Stimulated activated CD4-positive, alpha-beta T cell treated with anti-CD3 and anti-CD28 coated beads, Interleukin-12 subunit alpha, Interleukin-12 subunit beta, amount 100 ng/mL, for 4 hours (primary cell): ENCODE measurements at places on chromosomes 4 and X.

DNA sequence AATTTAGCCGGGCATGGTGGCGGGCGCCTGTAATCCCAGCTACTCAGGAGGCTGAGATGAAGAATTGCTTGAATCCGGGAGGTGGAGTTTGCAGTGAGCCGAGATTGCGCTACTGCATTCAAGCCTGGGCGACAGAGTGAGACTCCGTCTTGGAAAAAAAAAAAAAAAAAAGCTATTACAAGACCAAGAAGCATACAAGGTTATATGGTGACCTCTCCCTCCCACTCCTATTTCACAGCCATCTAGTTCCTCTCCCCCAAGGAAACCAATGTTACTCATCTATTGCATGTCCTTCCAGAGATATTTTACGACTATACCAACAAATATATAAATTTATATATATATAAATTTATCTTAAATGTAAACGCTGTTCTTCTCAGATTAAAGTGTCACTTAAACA, 3.2 kb downstream of the SLC9A7 start:
- no peak for DNase-seq

- no peak for DNase-seq
Observed at GRCh38 chr4:6763330-6763851, 19.1 kb upstream of the KIAA0232 start.

- no peak for DNase-seq
Observed at GRCh38 chr4:124783847-124784246, 71.3 kb upstream of the ANKRD50 start.

DNA sequence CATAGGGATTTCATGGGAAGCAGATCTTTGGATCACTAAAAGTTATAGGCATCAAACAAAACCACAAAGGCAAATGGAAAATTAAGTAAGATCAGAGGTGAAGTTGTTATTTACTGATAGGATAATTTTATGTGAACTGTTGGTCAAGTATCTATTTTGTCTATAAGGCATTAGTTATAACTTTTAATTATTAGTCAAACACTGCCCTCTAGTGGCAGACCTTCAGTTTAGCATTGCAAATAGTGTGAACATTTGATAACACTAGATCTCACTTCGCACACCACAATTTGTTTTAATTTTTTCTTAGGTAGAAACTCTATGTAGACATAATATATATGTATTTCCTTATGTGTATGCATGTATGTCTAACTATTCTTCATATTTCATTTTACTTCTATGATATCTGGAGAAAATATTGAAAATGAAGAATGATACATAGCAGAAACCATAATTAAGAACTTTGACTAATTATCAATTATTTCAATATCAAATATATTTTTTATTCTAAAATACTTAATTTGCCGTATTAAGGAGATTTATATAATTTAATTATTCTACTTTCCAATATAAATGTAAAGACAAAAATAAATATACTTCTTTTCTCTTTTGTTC, 214.5 kb upstream of the TACR3 start:
- no peak for DNase-seq

GRCh38 chr4:165872461-165873297, at the start of gene TLL1:
TSS of gene TLL1 (plus strand) at chr4:165873237. CDS start at chr4:165873905, 668 bp downstream.
- DNase-seq, result no peak

GRCh38 chrX:51834076-51834475, 59.3 kb upstream of the MAGED1 start:
- no peak for DNase-seq

DNA sequence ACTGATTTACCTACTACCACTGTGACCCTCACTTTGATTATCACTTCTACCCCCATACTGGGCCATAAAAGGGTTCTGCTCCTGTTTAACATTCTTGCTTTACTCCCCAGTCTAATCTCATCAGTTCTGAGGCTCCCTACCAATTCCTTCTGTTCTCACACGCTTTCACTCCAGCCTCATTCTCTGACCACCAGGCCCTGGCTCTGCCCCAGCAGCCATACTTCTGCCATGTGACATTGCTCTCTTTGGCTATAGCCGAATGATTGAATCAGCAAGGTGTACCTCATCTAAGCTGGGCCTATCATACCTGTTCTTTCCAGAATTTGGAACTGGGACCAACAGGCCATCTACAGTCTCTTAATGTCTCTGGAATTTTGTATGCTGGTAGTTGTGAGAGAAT, 14.4 kb upstream of the ELF2 start:
- DNase-seq, result no peak

GRCh38 chrX:141221611-141222010, 20.7 kb downstream of the SPANXC start:
- no peak for DNase-seq

GRCh38 chr4:173697840-173698239, 167.8 kb upstream of the HAND2 start:
- no peak for DNase-seq

GRCh38 chr4:22668702-22669101, 24.0 kb upstream of the GBA3 start:
- DNase-seq, result no peak

DNA sequence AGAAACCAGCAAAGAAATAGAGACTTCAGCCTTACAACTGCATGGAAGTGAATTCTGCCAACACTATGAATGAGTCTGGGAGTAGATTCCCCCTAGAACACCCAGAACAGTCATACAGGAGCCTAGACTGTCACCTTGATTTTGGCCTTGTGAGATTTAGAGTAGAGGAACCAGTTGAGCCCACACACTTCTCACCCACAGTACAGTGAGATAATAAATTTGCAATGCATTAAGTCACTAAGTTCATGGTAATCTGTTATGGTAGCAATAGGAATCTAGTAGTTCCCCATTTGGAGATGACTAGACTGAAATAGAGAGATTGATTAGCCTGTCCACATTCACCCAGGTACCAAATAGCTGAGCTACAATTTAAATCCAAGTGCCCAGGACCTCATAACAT, 59.0 kb downstream of the FAM13A start:
- DNase-seq, result no peak

DNA sequence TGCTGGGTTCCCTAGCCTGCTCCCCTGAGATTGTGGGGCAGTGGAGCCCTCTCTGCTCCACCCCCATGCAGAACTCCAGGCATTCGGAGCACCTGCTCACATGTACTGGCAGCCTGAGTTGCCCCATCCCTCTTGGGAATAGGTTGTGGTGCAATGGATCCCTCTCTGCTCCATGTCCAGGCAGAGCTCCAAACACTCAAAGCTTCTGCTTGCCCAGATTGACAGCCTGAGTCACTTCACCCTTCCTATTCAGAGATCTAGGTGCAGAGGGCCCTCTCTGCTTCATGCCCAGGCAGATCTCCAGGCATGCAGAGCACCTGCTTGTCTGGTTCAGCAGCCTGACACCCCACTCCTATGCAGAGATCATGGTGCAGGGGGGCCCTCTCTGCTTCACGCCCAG, 18.6 kb upstream of the TEX13B start:
- no peak for DNase-seq

- no peak for DNase-seq
Observed at GRCh38 chr4:186829740-186830449, 106.2 kb upstream of the FAT1 start.

- DNase-seq, result no peak
Observed at GRCh38 chr4:78237360-78237759, 180.2 kb downstream of the FRAS1 start.
